Activated CD8-positive, alpha-beta memory T cell treated with anti-CD3 and anti-CD28 coated beads for 36 hours (primary cell): ENCODE measurements at places on chromosomes 7 and 10. TPM values are rescaled to one million over a fixed set of nuclear protein-coding genes. Genes with fewer than 3 reads are reported as not detected.

The SPAG6 gene
- total RNA-seq: not detected

The SFR1 gene
- 15.2 TPM for total RNA-seq

The DDX50 gene
- total RNA-seq: 60.1 TPM

The ANKRD30A gene
- not detected for total RNA-seq

The SFXN2 gene
- total RNA-seq: 33.7 TPM

The UFSP1 gene
- total RNA-seq: 3.0 TPM

The SPDYE6 gene
- total RNA-seq: not detected

The SHH gene
- not detected for total RNA-seq

The MYO1G gene
- total RNA-seq: 316 TPM

The FAM241B gene
- 9.6 TPM for total RNA-seq

The WDR11 gene
- total RNA-seq: 36.9 TPM

The PDZD7 gene
- total RNA-seq: 0.27 TPM

The TMEM72 gene
- total RNA-seq: not detected
